ENCODE measurements at places on chromosomes 16 and 17.

DNA sequence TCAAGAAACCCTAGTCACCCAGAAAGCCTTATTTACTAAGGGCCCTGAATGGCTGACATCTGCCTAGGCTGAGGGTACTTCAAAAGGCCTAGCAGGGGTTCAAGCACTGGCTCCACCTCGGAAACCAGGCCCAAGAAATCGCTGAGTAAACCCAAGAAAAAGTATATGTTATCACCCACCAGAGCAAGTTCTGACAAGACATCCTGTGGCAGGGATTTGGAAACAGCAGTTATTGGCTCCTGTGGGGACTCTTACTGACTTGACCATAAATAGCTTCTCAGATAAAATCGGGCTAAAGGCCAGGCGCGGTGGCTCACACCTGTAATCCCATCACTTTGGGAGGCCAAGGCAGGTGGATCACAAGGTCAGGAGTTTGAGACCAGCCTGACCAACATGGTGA, 12.2 kb downstream of the ATP6V0D1 start:
- no peak for DNase-seq

- no peak for DNase-seq
Measured at GRCh38 chr17:31425282-31426040, 34.0 kb downstream of the RAB11FIP4 start.

DNA sequence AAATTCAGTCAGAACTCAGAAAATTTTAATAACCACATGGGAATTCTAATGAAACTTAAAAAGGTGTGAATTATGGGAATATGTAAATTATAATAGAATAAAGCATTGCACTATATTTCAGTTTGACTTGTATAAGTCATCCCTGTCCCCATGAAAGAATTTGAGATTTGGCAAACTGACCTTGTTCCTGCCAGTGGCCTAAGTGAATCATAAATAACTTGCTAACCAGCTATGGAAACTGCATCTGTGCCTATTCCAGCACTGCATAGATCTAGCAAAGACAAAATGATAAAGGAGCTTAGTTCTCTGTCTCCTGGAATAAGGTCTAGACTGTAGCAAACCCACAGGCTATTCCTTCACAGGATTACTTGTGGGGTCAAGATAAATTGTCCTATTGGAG, 106.8 kb upstream of the NOG start:
- no peak for DNase-seq

DNA sequence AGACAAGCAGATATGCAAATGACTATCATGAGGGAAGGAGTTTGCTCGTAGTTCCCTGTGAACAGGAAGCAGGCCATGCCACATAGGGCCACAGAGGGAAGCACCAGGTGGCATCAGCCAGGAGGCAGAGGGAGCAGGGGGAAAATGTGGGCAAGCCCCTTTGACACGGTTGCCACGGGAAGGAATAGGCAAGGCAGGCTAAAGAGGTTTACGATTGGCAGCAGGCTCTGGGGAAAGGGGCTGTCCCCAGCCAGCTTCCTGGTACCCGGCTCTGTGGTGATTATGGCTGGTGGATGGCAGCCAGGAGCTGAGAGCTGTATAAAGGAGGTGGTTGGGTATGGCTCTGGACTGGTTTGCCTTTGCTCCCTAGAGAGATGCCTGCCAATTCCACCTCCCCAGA, 848 bp downstream of the CES3 start:
- DNase-seq = no peak

DNA sequence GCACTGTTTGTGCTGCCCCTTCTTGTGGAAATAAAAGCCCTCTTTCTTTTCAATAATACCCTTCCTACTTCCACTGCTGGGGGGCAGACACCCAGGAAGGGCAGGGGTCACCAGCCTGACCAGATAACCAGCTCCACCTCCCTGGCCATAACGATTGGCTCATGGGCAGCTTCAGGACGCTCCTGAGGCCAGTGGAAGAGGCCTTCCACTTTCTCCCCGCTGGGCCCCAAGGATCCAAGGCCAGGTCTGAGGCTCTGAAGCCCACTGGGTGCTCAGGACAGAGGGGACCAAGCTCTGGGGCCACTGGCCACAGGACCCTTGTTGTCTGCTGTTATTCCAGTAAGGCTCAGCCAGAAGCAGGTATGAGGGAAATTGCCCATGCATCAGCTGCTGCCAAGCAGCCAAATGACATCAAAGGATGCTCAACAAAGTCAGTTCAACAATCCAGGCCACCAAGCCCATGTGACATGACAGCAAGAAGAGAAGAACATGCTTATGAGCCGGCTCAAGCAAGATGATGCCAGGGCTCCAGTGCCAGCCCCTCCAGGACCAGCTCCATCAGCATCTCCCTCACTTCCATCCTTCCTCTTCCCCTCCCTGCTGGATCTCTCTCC, 238.8 kb downstream of the ZNF423 start:
- no peak for DNase-seq

DNA sequence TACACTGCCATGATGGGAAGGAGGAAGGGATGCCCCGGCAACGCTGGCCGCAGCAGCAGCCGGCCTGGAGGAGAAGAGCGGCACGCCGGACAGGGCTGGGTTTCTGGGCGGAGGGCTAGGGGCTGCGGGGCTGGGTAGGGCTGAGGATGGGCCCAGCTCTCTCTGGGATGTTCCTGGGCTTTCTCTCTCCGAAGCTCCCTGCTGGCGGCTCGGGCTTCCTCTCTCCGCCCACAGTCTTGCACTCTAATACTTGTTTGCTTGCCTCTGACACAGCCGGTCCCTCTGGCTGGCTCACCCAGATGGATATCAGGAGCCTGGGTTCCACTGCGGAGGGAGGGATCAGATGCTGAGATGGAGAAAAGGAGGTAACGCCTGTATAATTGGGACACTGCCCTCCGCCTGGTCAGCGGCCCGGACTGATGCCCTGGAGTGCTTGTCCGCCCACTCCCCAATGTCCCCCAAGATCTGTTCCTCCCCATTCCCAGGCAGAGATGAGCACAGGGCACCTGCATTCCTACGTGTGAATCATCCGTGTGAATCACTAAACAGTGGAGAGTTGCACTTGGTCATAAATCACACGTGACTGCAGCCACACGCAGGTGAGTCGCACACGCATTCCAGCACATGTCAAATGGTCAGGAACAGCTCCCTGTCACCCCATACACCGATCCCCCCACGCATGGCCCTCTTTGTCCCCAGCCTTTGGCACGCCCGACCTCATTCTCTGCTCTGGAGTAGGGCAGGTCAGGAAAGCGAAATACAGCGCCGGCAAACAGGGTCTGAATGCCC, at the start of gene ALOXE3:
Gene ALOXE3 (minus strand): TSS at position 535 of the 789 bp plus-strand sequence. CDS start 524 bp downstream, at position 11.
- DNase-seq = peak; percentile 29

GRCh38 chr16:28839899-28840298, 6.2 kb downstream of the TUFM start:
- DNase-seq = no peak

GRCh38 chr16:23835390-23836077, at the start of gene PRKCB:
Gene PRKCB (plus strand): TSS chr16:23835983.
- DNase-seq = peak; percentile 40

DNA sequence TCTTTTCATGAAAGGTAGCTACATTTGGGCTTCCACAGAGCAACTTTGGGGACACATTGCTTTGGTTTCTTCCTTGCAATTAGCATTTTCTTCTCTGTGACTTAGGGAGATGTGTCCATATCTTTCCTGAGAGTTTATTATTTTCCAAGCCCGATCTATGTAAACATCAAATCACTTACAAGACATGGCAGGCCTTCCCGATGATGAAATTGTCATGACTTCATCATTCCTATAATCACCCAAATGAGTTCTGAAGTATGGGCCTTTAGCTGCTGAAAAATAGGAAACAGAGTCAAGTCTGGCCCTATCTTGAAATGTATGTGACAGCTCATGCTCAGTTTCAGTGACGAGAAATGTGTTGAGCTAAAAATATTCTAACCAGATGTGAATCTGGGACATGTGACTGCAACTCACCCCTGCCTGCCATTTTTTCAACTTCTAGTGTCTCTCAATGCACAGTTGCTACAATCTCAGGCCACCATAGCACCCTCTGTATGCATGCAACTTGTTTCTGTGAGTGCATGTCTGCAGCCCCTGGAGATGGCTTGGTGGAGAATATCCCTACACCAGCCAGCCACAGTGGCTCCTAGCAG, 199.6 kb upstream of the MAF start:
- no peak for DNase-seq

- DNase-seq = no peak
Measured at GRCh38 chr16:85846461-85846860, 47.0 kb downstream of the COX4I1 start.

- DNase-seq = no peak
Measured at GRCh38 chr17:74960570-74961342, 11.8 kb downstream of the HID1 start.

- no peak for DNase-seq
Measured at GRCh38 chr17:63954402-63955063, 18.2 kb downstream of the SCN4A start.
